Lower lobe of right lung (tissue), 2 donors: ENCODE measurements at places on chromosomes 1 and 21.
A peak's percentile ranks its signal among the peaks of the same experiment; 100 is the strongest.

GRCh38 chr1:111825217-111825616, 69.5 kb downstream of the DDX20 start:
- DNase-seq: no peak

DNA sequence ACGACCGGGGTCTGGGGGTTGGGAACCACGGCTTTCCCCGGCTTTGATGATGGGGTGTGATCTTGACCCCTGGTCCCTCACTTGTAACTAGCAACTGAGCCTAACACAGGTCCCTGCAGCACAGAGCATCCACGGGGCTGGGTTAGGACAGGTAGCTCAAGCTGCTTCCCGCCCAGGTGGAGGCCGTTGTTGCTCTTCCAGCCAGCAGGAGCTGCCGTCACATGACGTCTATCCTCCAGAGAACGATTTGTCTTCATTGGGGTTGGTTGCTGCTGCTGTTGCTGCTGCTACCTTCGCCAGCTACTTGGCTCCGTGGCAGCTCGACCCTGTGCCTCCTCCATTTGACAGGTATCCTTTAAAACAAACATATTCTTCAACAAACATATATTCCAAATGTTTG, 74.3 kb upstream of the ADAR start:
- DNase-seq: no peak

- no peak for DNase-seq
Observed at GRCh38 chr1:24890887-24891286, 39.2 kb downstream of the RUNX3 start.

GRCh38 chr1:29197590-29197924, 15.9 kb upstream of the SRSF4 start:
- DNase-seq: no peak

DNA sequence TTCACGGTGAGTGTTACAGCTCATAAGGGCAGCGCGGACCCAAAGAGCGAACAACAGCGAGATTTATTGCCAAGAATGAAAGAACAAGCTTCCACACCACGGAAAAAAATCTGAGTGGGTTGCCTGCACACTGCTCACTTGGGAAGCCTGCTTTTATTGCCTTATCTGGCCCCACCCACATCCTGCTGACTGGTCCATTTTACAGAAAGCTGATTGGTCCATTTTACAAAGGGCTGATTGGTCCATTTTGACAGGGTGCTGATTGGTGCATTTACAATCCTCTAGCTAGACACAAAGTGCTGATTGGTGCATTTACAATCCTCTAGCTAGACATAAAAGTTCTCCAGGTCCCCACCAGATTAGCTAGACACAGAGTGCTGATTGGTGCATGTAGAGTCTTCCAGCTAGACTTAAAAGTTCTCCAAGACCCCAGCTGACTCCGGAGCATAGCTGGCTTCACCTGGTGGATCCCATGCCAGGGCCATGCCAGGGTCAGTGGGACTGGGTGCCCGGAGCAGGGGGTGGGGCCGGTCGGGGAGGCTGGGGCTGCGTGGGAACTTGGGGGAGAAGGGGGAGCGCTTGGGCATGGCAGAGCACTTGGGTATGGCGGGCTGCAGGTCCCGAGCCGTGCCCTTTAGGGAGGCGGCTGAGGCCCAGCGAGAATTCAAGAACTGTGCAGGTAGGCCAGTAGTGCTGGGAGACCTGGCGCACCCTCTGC, 75.4 kb upstream of the ATP1A1 start:
- no peak for DNase-seq

DNA sequence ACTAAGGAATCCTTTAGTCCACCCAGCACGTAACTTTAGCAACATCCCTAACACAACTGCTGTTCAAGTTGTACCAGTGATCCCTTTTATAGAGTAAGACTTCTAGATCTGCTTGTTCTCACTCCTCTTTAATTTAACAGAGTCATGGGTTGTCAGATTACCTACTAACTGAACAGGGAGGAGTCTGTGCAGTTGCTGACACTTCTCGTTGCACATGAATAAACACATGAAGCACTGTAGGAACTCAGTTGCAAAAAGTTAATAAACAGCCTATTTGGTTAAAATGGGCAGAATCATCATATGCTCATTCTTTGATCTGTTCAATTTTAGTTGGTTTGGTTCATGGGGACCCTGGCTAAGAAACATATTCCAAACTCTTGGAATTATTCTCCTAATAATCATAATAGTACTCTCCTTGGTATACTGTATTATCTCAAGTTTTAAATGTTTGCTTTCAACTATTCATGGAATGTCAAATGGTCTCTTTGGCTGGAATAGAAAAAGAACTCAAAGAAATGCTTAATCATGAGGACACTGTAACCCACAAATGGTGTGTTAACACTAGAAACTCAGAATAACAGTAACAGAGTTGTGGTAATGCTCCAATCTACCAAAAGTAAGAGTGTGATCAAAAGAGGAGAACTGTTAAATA, 15.6 kb downstream of the PLPPR5 start:
- DNase-seq: no peak

DNA sequence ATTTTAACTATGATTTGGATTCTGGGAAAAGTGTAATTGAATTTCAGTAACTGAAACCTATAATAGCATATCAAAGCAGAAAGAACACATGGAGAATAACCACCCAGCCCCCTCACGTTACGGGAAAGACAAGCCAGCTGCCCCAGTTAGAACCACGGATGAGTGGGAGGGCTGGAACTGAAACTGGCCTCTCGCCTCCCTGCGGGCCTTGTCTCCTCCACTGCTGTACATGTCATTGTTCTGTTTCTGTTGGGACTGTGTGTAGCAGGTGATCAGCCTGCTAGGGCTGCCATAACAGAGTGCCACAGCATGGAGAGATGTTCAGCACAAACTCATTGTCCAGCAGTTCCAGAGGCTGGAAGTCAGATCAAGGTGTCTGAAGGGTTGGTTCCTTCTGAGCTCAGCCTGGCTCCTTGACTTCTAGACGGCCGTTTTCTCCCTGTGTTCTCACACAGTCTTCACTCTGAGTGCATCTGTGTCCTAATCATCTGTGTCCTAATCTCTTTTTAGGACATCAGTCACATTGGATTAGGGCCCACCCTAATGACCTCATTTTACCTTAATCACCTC, 52.4 kb downstream of the MAP3K21 start:
- DNase-seq: no peak

DNA sequence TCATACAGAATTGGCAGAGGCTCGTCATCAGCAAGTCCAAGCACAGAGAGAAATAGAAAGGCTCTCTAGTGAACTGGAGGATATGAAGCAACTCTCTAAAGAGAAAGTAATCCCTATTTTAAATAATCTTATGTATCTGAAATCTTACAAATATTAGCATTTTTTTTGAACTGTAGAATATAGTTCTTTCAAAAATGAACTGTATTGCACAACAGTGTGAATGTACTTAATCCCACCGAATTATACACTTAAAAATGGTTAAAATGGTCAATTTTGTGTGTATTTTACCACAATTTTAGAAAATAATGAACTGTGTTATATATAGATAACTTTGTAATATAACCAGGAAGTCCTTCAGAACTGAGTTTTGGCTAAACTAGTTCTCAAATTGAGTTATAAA, 75.9 kb downstream of the CCDC18 start:
- DNase-seq: no peak

- DNase-seq: no peak
Observed at GRCh38 chr1:238001818-238002217, 111.1 kb upstream of the ZP4 start.

DNA sequence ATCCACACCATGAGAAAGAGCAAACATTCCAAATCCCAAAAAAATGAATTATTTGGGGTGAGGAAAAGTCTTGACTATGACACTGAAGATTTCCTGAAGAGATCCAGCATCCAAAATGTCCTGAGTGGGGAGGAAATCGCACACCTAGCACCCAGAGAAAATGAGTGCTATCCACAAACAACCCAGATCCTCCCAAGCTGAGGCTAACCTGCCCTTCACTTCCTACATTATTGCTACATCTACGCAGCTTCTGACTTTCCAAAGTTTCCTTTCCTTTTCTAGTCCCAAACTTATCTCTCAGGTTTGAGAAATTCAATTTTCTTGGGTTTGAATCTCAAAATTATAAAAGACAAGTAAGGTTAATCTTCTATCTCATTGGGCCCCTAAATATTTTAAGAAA, 906 bp upstream of the RGS13 start:
- no peak for DNase-seq

DNA sequence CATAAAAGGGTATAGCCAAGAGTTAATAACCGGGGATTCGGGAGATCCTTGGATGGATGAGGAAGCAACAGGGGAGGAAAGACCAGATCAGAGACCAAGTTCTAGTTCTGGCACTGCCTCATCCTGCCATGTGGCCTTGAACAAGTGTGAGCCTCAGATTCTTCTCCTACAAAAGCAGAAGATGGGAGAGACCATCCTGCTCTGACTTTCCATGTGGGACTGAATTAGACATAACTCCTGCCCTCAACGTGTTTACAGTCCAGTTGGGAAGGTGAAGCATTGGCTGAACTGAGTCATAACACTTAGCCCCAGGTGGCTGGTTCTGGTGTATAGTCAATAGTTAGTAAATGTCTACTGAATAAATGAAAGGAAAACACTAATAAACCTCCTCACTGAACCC, 12.1 kb upstream of the CNR2 start:
- DNase-seq: no peak

GRCh38 chr1:80882553-80882952, 918.2 kb upstream of the ADGRL2 start:
- DNase-seq: no peak

DNA sequence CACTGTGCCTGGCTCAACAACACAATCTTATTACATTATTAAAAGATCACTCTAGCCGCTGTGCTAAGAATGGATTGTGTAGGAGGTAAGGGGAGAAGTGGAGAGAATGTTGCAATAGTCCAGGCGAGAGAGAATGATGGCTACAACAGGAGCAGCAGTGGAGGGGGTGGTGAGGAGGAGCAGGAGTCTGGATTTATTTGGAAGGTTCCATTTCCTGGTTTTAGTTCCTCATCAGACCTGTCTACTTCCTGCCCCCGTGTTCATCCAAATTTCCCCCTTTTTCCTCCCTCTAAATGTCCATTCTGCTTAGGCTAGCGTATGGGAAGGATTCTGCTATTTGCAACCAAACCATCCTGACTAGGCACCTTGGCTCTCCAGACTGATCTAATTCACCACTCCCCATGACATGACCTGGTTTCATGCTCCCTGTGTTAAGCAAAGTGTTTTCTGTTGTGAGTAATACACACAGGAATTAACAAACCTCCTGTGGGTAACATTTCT, 35.1 kb upstream of the EYA3 start:
- peak; percentile 48 for DNase-seq

DNA sequence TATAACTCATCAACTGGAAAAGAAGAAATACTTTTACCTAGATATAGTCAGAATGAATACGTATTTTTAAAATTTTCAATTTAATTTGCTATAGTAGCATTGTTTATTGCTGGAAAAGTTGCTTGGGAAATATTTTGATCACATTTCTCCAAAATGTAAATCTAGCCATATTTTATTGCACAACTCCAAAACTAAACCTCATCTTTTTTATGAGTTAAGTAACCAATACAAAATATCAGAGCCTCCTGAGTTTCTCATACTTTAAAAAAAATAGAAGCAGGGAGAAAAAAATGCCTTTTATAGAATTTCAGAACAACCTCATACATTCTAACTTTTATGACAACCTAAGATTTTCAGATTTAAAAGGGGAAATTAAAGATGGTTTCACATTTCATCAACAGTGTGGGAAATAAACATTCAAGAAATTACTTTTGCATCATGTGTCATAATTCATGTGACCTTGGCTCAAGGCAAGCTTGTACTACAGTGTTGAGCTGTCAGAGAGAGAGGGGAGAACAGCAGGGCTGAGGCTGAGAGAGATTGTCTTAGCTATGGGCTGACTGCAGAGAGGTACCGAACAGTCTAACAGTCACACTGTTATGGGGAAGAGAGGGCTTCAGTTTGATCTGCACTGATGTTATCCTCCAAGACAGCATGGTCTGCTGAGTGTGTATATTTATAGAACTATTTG, 519.0 kb downstream of the LTN1 start:
- no peak for DNase-seq

DNA sequence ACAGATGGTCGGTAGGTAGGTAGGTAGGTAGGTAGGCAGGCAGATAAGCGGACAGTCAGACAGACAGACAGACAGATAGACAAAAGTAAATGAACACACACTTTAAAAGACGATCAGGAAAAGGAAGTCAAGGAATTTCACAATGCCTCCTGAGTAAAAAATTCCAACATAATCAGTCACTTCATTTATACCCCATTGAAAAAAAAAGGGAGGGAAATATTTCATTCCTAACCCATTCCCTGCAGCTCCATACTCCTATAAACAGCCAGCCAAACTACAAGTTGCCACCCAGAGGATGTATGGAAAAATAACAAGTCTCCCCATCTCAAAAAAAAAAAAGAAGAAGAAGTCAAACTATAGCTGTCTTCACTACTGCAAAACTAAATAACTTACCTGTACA, 43.4 kb downstream of the ZZZ3 start:
- DNase-seq: no peak

GRCh38 chr21:29306920-29307319, 8.2 kb downstream of the BACH1 start:
- DNase-seq: no peak

GRCh38 chr1:35807614-35808449, at the start of gene AGO4:
Gene AGO4, plus strand, starts transcription at chr1:35808016. Its CDS starts 401 bp downstream, at chr1:35808417.
- peak; percentile 82 for DNase-seq

DNA sequence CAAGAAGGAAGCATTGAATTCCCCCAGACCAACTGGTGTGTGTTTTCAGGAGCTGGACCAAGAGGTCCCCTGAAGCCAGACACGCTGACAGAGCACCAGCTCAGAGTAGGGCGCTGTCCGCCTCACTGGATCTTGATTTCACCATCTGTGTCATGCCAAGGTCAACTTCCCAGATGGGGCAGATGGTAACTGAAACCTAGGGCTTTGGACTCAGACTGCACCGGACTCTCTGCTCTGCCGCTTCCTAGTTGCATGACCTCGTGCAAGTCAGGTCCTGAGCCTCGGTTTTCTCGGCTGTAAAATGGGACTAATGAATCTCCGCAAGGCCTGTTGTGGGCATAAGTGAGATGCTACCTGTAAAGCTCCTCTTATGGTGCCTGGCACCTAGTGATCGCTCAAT, 17.9 kb upstream of the CASZ1 start:
- no peak for DNase-seq

DNA sequence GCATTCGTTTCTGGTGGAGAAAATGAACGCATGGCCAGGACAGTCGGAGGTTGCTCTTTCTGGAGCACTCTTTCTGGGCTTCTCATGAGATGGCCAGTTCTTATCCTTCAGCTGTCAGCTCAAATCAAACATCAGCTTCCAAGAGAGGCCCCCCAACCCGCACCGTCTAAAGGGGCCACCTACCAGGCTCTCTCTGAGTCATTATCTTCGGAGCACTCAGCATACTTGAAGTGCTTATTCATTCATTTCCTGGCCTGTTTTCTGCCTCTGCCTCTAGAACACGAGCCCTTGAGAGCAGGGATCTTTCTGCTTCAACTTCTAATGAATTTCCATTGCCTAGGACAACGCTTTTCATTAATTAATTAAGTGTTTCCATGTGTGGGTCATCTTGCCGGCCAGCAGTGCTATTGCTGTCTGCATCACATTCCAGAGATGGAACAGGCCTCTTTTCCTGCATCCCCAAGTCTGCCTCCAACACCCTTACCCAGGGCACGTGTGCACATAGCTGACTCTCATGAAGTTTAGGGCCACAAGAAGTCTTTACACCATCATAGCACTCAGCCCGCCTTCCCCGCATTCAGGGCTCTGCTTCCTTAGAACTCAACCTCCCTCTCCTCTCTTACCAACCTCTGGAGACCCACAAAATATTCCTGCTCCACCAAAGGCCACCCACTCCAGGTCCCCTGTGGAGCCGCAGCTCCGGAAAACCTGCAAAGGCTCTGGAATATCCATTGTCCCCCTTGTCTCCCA, 52.1 kb upstream of the LAPTM5 start:
- no peak for DNase-seq

GRCh38 chr1:12513181-12513580, 104.8 kb downstream of the DHRS3 start:
- no peak for DNase-seq

- no peak for DNase-seq
Observed at GRCh38 chr1:59156526-59157199, 140.2 kb upstream of the FGGY start.
